Activated CD4-positive, alpha-beta T cell treated with anti-CD3 and anti-CD28 coated beads, Interleukin-2, amount 10 ng/mL, durations not matched to agents 7 days and 5 days (primary cell): ENCODE measurements at places on chromosomes 2 and 18. TPM values are rescaled to one million over a fixed set of nuclear protein-coding genes. Genes with fewer than 3 reads are reported as not detected.

- H3K27me3 ChIP-seq = no peaks in the 10 kb centered on the region
- H3K4me3 ChIP-seq = no peak overlapping the region
- no peak for DNase-seq
- H3K4me1 ChIP-seq = no peaks in the 10 kb centered on the region
- no peak overlapping the region for H3K27ac ChIP-seq
- H3K36me3 ChIP-seq = peaks cover 88% of the 10 kb centered on the region
Observed at GRCh38 chr2:230400041-230400440, 16.0 kb upstream of the SP100 start.

Gene GAL3ST2
- total RNA-seq = not detected

Gene ASB18
- not detected for total RNA-seq

GRCh38 chr2:200751786-200752185, 59.9 kb upstream of the BZW1 start:
- H3K27ac ChIP-seq = no peak overlapping the region
- no peak for DNase-seq

- no peaks in the 10 kb centered on the region for H3K27me3 ChIP-seq
- H3K4me3 ChIP-seq = no peak overlapping the region
- no peak for DNase-seq
- no peaks in the 10 kb centered on the region for H3K36me3 ChIP-seq
- H3K27ac ChIP-seq = no peak overlapping the region
Observed at GRCh38 chr2:232447638-232448303, 8.2 kb upstream of the ALPI start.

DNA sequence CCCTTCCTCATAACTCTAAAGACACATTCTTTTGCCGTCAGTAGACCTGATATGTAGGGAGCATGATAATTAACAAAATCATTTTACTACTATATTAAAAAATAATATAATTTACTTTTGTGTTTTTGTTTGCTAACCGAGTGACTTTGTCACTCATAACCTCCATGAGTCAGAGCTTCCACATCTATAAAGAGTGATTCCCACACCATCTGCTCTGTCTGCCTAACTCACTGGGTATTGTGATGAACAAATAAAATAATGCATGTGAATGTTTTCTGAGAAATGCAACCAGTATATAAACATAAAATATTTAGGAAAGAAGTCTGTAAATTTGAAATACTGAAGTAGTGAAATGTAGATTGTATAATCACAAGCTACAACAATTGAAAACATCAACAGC, 123.4 kb upstream of the DSEL start:
- H3K4me3 ChIP-seq = no peak overlapping the region
- H3K27me3 ChIP-seq = no peaks in the 10 kb centered on the region
- no peak for DNase-seq
- H3K36me3 ChIP-seq = no peaks in the 10 kb centered on the region

DNA sequence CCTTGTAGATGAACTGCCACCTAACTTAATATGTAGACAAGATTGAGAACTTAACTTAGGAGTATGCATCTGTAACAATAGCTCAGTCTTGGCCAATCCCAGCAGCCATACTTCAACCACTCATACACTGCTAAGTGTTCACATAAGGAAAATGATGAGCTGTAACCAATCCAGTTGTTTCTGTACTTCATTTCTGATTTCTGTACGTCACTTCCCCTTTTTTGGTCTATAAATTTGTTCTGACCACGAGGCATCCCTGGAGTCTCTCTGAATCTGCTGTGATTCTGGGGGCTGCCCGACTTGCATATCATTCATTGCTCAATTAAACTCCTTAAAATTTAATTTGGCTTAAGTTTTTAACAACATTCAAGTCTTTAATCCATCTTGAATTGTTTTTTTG, 6.4 kb downstream of the SH3YL1 start:
- H3K4me3 ChIP-seq = no peak overlapping the region
- DNase-seq = no peak
- no peak overlapping the region for H3K27ac ChIP-seq
- peaks cover 2% of the 10 kb centered on the region for H3K27me3 ChIP-seq
- no peaks in the 10 kb centered on the region for H3K4me1 ChIP-seq

- H3K4me1 ChIP-seq = no peaks in the 10 kb centered on the region
- no peaks in the 10 kb centered on the region for H3K36me3 ChIP-seq
- DNase-seq = no peak
- no peak overlapping the region for H3K4me3 ChIP-seq
- no peak overlapping the region for H3K27ac ChIP-seq
- H3K27me3 ChIP-seq = no peaks in the 10 kb centered on the region
Observed at GRCh38 chr18:65876310-65876709, 125.5 kb downstream of the CDH7 start.

DNA sequence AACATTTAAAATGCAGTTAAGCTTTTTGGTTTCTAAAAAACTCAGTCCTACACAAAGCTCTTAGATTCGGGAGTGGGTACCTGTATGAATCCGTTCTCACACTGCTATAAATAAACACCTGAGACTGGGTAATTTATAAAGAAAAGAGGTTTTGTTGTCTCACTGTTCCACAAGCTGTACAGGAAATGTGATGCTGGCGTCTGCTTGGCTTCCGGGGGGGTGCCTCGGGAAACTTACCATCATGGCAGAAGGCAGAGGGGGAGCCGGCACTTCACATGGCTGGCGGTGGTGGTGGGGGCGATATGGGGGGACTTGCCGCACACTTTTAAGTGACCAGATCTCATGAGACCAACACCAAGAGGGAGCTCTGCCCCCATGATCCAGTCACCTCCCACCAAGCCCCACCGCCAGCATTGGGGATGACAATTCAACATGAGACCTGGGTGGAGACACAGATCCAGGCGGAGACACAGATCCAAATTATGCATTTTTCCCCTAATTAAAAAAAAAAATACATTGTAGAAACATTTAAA, 222.5 kb downstream of the GBX2 start:
- peaks cover 3% of the 10 kb centered on the region for H3K4me1 ChIP-seq
- no peak overlapping the region for H3K27ac ChIP-seq
- no peak overlapping the region for H3K4me3 ChIP-seq
- no peak for DNase-seq

DNA sequence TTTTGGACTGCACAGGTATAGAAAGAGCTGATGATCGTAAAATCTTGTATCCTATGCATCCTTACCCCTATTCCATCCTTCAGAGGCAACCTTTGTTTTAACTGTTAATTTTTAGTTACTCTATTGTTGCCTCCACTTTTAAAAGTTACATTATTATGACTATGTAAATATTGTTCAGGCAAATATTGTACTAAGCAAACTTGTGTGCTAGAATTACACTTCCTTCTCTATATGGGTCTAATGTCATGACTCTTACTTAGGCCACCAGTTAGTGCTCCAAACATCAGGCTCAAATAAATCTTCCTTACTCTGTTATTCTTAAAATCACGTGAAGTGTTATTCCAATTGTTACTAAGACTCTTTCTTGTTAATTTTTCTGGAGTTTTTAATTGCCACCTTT, 47.4 kb upstream of the EMILIN2 start:
- H3K27me3 ChIP-seq = no peaks in the 10 kb centered on the region
- no peak for DNase-seq
- H3K4me1 ChIP-seq = no peaks in the 10 kb centered on the region
- peaks cover 75% of the 10 kb centered on the region for H3K36me3 ChIP-seq
- H3K27ac ChIP-seq = no peak overlapping the region

DNA sequence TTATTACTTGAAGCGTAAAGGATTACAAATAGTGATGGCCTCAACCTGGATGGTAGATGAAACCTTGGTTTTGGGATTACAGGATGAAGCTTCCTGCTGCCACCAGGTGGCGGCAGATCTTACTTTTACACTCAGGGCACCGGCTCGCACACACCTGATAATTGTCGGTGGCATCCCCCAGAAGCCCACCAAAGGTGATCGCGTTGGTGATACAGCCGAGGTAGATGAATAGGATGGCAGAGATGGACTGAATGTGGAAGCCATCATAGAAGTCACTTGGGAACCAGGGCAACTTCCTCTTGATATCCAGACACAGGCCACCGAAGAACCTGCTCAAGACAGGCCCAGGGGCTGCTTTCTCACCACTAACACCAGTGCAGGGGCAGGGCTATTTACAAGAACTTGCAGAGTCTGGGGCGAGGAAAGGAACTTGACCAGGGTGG, 51.8 kb downstream of the MTHFD2 start:
- H3K4me1 ChIP-seq = peaks cover 4% of the 10 kb centered on the region
- no peak overlapping the region for H3K4me3 ChIP-seq
- DNase-seq = peak; percentile 63
- H3K36me3 ChIP-seq = no peaks in the 10 kb centered on the region

DNA sequence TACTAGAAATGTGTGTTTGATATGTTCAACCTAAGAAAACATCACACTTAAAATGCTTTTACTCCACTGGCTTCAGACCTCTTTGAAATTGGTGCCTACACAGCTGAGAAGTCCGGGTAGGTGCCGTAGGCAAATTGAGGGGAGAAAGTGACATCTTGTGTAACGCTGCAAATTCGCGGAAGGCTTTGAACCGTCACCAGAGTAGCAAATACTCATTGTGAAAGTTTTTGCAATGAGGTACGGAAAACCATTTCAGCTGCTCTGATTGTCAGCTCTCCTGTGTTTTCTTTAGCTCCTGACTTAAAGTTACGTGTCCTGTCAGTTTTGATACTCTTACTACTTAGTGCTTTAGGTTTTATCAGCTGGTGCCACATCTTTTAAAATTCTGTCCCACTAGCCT, 224.5 kb downstream of the FAM210A start:
- H3K27ac ChIP-seq = peak overlapping the region; percentile 72
- DNase-seq = peak; percentile 49
- no peaks in the 10 kb centered on the region for H3K27me3 ChIP-seq
- H3K4me3 ChIP-seq = no peak overlapping the region
- peaks cover 51% of the 10 kb centered on the region for H3K4me1 ChIP-seq
- peaks cover 34% of the 10 kb centered on the region for H3K36me3 ChIP-seq

- H3K36me3 ChIP-seq = no peaks in the 10 kb centered on the region
- no peaks in the 10 kb centered on the region for H3K4me1 ChIP-seq
- DNase-seq = no peak
- no peak overlapping the region for H3K4me3 ChIP-seq
- H3K27ac ChIP-seq = no peak overlapping the region
- H3K27me3 ChIP-seq = no peaks in the 10 kb centered on the region
Observed at GRCh38 chr2:187165936-187166610, 282.0 kb downstream of the CALCRL start.

Gene ERBB4
- not detected for total RNA-seq

Gene VAMP8
- 149 TPM for total RNA-seq

Gene LINC00305
- total RNA-seq = not detected

GRCh38 chr18:77063260-77063659, 69.3 kb downstream of the MBP start:
- H3K27ac ChIP-seq = peak overlapping the region; percentile 99
- H3K4me1 ChIP-seq = peaks cover 92% of the 10 kb centered on the region
- DNase-seq = peak; percentile 91
- H3K4me3 ChIP-seq = peak overlapping the region; percentile 73

DNA sequence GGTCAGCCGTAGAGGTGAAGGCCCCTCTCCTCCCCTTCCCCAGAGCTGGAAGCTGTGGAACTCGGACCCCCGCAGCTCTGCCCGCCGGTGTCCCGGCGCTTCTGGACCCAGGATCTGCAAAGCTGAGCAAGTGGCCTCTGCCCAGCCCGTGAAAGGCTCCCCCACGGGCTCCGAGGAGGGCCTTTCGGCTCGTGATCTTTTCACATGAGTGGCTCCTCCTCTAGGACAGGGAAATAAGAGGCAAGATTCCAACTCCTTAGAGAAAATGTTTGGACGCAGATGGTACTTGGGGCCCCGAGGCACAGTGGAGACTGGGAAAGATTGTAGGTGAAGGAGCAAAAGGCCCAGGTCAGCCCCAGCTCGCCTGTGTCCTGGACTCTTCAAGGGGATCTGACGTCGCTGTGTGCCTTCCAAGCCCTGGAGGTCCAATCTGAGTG, 48.2 kb upstream of the SP3 start:
- DNase-seq = no peak
- peaks cover 5% of the 10 kb centered on the region for H3K4me1 ChIP-seq
- no peak overlapping the region for H3K27ac ChIP-seq
- H3K36me3 ChIP-seq = no peaks in the 10 kb centered on the region
- peaks cover 12% of the 10 kb centered on the region for H3K27me3 ChIP-seq

Gene TMEM185B
- total RNA-seq = 21.3 TPM

Gene PAX8
- total RNA-seq = 0.69 TPM

Gene ST6GAL2
- total RNA-seq = not detected

GRCh38 chr2:128155970-128156369, 65.0 kb downstream of the UGGT1 start:
- no peak for DNase-seq
- H3K4me1 ChIP-seq = peaks cover 2% of the 10 kb centered on the region
- no peaks in the 10 kb centered on the region for H3K27me3 ChIP-seq
- H3K4me3 ChIP-seq = no peak overlapping the region
- peaks cover 63% of the 10 kb centered on the region for H3K36me3 ChIP-seq

Gene NOSTRIN
- total RNA-seq = not detected

Gene ACADL
- total RNA-seq = not detected

GRCh38 chr2:20457661-20458630, 11.1 kb downstream of the RHOB start:
- H3K4me3 ChIP-seq = no peak overlapping the region
- no peak for DNase-seq
- peaks cover 48% of the 10 kb centered on the region for H3K27me3 ChIP-seq
- H3K36me3 ChIP-seq = no peaks in the 10 kb centered on the region

DNA sequence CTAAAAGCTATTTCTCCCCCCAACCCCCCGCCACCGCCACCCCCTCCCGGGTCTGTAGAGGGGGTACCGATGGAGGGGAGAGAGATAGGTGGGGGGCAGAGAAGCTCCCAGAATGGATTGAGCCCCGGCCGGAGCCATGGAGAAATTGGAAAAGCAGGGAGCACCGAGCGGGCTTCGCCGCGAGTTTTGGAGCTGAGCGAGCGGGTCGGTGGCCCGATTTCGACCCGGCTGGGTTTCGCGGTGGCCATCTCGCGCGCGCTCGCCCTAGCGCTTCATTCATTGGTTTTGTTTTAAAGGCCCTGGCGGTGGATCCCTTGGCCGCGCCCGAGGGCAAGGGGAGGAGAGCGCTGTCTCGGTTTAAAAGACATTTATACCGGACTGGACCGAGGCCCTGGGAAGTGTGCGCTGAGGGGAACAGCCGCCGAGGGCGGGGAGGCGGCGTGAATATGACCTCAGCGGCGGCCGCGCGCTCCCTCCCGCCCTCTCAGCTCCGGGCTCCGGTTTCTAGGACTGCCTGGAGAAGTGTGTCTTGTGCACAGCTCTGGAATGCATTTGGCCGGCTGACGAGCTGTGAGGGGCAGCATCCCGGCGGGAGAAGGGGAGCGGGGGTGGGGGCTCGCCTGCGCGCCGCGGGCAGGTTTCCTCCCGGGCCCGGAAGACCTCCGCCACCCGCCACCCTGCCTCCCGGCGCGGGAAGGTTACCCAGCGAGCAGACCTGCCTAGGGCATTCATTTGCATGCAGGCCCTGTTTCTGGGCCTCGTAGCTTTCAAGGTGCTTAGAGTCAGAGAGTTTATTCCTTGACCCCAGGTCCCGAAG, 1.7 kb upstream of the SMAD7 start:
- H3K4me1 ChIP-seq = peaks cover 41% of the 10 kb centered on the region
- peak overlapping the region; percentile 80 for H3K4me3 ChIP-seq
- peaks cover 22% of the 10 kb centered on the region for H3K36me3 ChIP-seq
- peak overlapping the region; percentile 84 for H3K27ac ChIP-seq
- no peak for DNase-seq
- H3K27me3 ChIP-seq = peaks cover 5% of the 10 kb centered on the region
